ENCODE measurements at places on chromosomes 11 and 22. TPM values are rescaled to one million over a fixed set of nuclear protein-coding genes. Genes with fewer than 3 reads are reported as not detected.
A peak's percentile ranks its signal among the peaks of the same experiment; 100 is the strongest.

DNA sequence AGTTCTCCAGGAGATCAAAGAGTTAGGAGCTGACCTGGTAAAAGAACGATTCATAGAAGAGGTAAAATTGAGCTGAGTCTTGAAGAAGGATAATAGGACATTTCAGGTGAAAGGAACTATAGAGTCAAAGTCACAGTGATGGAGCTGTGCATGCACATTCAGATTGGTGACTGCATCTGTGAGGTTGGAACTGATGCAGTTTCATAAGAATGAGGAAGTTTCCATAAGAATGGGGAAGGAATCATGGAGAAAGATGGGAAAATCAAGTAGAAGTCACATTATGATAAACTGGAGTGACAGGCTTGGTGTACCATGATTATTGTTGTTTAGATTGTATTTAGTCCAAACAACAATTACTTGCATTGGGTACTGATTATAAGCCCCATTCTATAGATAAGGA, 232.2 kb downstream of the FAM76B start:
- no peak overlapping the region for H3K27ac ChIP-seq
- H3K36me3 ChIP-seq = no peaks in the 10 kb centered on the region
- H3K4me1 ChIP-seq = peaks cover 5% of the 10 kb centered on the region
- no peak overlapping the region for H3K4me3 ChIP-seq

- no peaks in the 10 kb centered on the region for H3K36me3 ChIP-seq
- no peak overlapping the region for H3K4me3 ChIP-seq
- H3K27me3 ChIP-seq = no peaks in the 10 kb centered on the region
- DNase-seq = peak; percentile 82
- H3K4me1 ChIP-seq = no peaks in the 10 kb centered on the region
Observed at GRCh38 chr22:36644333-36644757, 59.2 kb downstream of the CACNG2 start.

DNA sequence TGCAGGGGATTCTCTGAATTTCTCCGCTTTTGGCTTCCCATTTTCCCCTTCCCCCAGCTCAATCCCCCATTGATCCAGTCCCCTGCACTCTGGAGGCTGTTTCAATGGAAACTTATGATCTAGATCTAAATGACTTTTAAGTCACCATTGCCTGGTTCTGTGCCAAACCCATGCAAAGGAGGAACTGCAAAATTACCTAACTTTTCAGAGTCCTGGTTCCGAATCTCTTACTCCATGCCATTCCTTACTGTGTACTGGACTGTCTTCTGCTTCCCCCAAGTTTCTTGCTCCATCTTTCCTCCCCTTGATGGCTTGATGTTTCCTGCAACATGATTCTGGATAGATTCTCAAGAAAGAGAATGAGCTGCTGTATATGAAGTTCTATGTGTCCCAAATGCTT, 327.8 kb downstream of the MIAT start:
- H3K27me3 ChIP-seq = peaks cover 14% of the 10 kb centered on the region
- no peak overlapping the region for H3K4me3 ChIP-seq
- no peaks in the 10 kb centered on the region for H3K36me3 ChIP-seq
- peak overlapping the region; percentile 73 for H3K27ac ChIP-seq

- peaks cover 2% of the 10 kb centered on the region for H3K27me3 ChIP-seq
- peaks cover 7% of the 10 kb centered on the region for H3K4me1 ChIP-seq
- no peak overlapping the region for H3K4me3 ChIP-seq
- H3K27ac ChIP-seq = no peak overlapping the region
Observed at GRCh38 chr22:32473388-32473952, 1.1 kb upstream of the FBXO7 start.

GRCh38 chr22:45502215-45503049, at the start of gene FBLN1:
TSS of gene FBLN1 (plus strand) at chr22:45502883. CDS start at chr22:45502986, 103 bp downstream.
- peak within 1 kb of the TSS; percentile 76 for H3K4me3 ChIP-seq
- H3K27me3 ChIP-seq = no peaks in the 10 kb centered on the region
- peaks cover 8% of the 10 kb centered on the region for H3K36me3 ChIP-seq

Gene PIK3IP1
- 4.3 TPM for total RNA-seq

Gene NECTIN1
- total RNA-seq = 7.9 TPM

- H3K36me3 ChIP-seq = no peaks in the 10 kb centered on the region
Observed at GRCh38 chr22:30078320-30079311, 1.6 kb upstream of the HORMAD2 start.

- H3K36me3 ChIP-seq = no peaks in the 10 kb centered on the region
- no peak overlapping the region for H3K27ac ChIP-seq
- H3K27me3 ChIP-seq = peaks cover 14% of the 10 kb centered on the region
- no peak overlapping the region for H3K4me3 ChIP-seq
- no peaks in the 10 kb centered on the region for H3K4me1 ChIP-seq
Observed at GRCh38 chr22:22740560-22741276, 96.3 kb downstream of the GGTLC2 start.

- DNase-seq = no peak
- H3K4me1 ChIP-seq = no peaks in the 10 kb centered on the region
- H3K27me3 ChIP-seq = no peaks in the 10 kb centered on the region
- H3K27ac ChIP-seq = no peak overlapping the region
Observed at GRCh38 chr11:21321072-21321471, 651.7 kb downstream of the NELL1 start.

DNA sequence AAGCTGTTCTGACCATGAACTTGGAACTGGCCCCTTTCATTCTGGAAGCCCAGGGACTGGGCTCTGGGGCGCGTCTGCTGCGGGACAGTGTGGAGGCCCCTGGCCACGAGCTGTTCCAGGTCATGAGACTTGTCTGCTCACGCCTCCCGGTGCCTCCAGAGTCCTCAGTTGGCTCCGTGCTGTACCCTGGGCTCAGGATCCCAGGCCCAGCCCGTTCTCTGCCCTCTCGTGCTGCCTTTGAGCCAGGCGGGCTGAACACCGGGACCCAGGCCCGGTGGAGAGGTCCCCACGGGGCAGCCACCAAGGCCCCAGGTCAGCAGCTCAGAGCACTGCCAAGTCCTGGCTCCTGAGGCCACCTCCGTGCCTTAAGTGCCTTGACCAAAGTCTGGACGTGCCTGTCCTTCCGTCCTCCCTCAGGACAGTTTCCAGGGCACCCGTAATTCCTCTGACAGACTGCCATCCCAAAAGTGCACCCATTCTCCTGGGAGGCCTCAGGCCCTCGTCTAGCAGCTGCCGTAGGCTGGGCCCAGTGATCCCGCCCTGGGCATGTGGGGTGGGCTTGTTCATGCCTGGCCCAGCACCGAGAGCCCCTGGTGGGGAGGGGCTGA, 36.3 kb upstream of the PPARA start:
- no peak overlapping the region for H3K4me3 ChIP-seq
- peak overlapping the region; percentile 35 for H3K27ac ChIP-seq
- H3K36me3 ChIP-seq = peaks cover 54% of the 10 kb centered on the region
- peaks cover 56% of the 10 kb centered on the region for H3K4me1 ChIP-seq

DNA sequence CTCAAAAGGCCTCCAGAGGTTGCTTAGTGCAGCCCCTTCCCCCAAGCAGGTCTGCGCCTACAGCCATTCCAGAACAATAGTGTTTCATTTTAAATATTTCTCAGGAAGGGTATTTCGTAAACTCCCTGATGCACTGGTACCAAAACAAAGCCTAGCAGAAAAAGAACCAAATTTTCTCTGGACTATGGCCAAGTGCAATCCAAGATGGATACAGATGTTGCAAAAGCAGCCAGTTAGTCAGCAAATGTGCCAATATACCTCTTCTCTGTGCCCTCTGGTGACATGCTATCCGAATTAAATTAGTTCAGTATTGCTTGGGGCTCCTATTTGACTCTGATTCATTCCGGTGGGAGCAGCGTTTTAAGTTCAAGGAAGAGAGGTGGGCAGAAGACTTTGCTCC, 247.8 kb downstream of the NTM start:
- no peak for DNase-seq
- H3K27ac ChIP-seq = no peak overlapping the region
- H3K4me3 ChIP-seq = no peak overlapping the region

DNA sequence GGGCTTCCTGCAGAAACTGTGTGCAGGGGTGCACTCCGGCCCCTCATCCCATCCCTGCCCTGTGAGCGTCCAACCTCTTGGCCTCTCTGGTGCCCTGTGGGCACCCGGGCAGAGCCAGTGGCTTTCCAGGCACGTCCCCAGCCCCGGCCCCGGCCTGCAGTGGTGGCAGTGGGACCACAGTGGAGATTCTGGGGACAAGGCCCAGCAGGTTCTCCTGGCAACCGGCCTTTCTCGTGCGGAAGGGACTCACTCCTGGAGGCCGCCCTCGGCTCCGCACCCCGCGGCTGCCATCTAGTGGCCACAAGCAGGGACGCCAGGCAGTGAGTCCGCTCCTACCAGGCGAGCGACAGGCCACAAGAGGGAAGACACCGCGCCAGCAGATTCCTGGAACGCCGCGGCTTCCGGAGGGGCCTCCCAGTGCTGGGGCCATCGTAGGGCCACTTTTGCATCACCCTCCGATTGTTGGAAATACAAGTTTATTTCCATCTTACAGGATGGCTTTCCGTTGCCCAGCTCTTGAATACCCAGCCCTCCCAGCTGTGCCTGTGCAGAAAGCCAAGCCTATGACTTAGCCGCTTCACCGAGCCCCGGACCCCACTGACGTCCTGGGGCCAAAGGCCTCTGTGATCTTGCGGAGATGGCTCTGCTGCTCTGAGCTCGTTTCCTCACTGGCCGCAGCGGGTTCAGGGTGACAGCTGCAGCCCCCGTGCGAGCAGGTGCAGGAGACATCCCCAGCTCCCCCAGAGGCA, 357.3 kb downstream of the CTTN start:
- peaks cover 15% of the 10 kb centered on the region for H3K27me3 ChIP-seq
- no peaks in the 10 kb centered on the region for H3K36me3 ChIP-seq
- no peak overlapping the region for H3K4me3 ChIP-seq
- peak; percentile 71 for DNase-seq
- no peak overlapping the region for H3K27ac ChIP-seq

Gene MMP13
- 0.04 TPM for total RNA-seq

- no peaks in the 10 kb centered on the region for H3K27me3 ChIP-seq
- H3K4me3 ChIP-seq = no peak overlapping the region
- peaks cover 29% of the 10 kb centered on the region for H3K4me1 ChIP-seq
- H3K36me3 ChIP-seq = no peaks in the 10 kb centered on the region
- no peak overlapping the region for H3K27ac ChIP-seq
Observed at GRCh38 chr11:10935015-10935559, 77.2 kb upstream of the ZBED5 start.

- no peak overlapping the region for H3K4me3 ChIP-seq
- no peaks in the 10 kb centered on the region for H3K36me3 ChIP-seq
- H3K27me3 ChIP-seq = no peaks in the 10 kb centered on the region
- no peak overlapping the region for H3K27ac ChIP-seq
- DNase-seq = no peak
Observed at GRCh38 chr11:2084721-2085120, 54.5 kb downstream of the IGF2 start.
